ENCODE measurements at places on chromosomes 4 and X.

DNA sequence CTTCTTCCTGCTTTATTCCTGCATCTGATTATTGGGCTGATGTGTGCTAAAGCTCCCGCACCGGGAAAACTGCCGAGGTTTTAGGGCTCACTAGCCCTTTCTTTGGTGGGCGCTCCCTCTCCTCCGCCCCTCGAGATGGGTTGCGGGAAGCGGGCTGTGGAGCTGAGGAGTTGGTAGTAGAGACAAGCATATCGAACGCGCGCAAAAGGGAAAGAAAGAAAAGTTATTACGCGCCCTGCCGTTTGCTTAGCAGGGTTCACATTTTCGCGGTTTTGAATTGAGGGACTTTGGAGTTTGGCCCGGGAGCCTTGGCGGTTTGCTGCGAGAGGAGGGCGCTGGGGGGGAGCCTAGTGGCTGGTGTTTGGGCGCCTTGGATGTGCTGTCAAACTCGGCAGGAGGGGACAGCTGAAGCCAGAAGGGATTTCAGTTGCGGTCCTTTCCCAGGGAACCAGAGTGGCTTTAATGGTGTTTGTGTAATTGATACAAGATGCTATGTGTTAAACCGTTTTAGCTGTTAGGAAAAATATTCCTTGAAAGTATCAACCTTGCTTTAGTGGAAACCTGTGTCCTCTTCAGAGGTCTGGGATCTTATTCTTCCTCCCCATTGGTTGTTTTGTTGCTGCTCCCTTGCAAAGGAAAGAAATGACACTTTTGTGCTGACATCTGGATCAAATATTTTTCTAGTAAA, 1.1 kb downstream of the GAB1 start:
- DNase-seq = peak; percentile 64

GRCh38 chr4:73068491-73069337, 802 bp downstream of the COX18 start:
- DNase-seq = peak; percentile 78

DNA sequence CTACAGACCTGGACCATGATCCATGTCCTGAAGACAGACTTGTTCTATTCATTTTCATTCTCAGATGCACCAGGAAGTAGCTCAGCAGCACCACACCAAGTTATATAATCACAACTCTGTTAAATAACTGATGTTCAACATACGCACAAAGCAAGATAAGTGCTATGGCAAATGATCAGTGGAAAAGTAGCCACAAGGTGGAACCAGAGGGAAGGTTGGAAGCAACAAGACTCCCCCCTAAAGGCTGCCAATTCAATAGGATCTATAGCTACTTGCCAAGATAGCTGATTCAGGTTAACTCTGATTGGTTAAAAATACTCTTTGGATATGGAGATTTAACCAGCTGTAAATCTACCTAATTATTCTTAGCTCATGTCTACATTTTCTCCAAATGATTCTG, 23.7 kb upstream of the FAM47B start:
- peak; percentile 72 for DNase-seq

DNA sequence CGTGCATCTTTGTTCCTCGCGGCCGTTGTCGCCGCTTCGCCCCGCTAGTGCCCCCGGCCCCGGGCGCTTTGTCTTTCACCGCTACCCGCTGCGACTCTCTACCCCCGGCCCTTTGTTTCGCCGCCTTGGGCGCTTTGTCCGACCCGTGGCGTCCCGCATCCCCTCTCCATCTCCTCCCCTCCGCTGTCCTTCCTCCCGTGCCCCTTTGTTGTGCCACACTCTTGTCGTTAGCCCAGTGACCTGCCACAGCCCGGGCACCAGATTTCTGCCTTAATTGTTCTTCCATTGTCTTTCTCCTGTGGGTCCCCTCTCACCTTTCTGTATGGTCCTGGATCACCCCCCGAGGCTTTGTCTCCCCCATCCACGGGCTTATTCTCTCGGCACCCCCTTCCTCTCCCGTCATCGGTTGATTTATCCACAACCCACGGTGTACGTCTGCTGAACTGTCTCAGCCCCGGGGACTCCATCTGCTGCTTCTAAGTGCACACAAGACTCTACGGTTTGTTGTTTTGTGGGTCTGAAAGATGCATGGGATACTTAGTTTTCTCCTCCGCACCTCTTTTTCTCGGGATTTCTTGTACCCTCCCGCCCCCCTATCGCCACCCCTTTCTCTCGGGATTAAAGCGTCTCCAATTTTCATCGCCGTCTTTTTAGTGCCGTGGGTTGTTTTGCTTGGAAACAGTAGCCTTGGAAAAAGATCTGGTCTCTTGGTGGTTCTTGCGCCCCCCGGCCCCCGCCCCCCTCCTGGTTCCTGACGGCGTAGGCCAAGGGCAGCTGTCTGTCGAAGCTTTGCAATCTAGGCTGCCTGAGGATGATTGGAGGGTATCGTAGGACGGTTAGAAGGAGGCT, 783 bp downstream of the RBPJ start:
- DNase-seq = peak; percentile 25

- peak; percentile 10 for DNase-seq
Observed at GRCh38 chr4:11843927-11844326, 415.2 kb upstream of the HS3ST1 start.

- no peak for DNase-seq
Observed at GRCh38 chrX:15579778-15580747, 20.7 kb downstream of the ACE2 start.

- peak; percentile 34 for DNase-seq
Observed at GRCh38 chr4:173119818-173120217, 48.8 kb upstream of the GALNT7 start.

DNA sequence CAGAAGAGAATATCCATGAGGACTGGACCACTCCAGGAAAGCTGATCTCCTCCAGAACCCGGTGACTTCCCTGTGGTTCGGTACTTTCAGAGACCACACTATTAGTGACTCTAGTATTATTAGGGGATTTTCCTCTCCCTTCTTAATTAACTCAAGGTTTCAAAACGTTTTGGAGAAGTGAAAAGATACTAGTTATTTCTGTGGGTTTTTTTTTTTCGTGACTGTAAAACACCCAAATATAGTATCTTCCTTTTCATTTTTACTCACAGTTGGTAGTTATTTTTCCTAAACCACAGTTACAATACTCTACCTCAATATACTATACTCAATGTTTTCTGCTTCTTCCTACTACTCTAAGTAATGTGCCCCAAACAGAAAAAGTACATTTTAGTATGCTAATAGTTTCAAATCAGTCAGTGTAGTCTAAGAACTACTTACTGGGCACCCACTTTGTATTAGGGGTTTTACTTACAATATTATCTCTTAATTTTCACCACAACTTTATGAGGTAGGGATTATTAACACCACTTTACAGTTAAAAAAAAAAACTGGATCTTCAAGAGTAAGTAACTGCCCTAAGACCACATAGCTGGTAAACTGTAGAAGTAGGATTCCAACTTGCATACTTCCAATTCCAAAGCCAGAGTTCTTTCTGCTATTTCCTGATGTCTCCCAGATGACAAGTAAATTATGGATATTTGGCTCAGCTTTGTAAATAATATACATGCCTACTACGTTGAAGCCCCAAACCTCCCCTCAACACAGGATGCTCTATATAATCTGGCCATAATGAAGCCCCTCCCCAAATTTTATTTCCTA, 45.0 kb downstream of the SLC9A7 start:
- DNase-seq = no peak

DNA sequence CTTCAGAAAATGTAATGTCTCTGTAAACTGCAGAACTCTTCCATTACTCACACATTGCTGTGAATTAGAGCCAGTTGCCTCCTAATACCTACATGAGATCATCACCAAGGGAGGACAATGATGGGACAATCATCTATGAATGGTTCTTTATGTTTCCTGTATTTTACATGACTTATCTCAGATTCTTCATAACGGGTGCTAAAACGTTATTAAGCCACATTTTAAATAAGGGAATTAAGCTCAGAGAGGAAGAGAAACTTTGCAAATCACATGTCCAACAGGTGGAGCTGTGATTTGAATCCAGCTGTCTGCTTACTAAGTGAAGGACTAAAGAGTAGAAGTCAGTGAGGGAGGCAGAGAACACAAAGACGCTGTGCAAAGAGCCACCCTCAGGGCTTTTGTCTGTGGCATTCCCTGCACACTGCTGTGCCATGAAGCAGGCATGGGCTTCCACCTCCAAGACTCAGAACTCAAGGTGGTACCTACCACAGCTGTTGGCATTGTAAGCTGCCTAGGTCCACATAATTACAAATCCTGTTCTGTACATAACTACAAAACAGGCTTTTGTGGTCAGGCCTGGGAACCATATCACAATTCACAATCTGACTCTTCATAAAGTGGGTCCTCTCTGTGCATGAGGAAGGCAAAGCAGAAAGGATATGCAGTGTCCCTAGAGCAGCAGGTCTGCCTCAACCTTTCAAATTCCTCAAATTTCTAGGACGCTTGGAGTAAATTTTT, 12.8 kb downstream of the TBC1D9 start:
- peak; percentile 61 for DNase-seq

DNA sequence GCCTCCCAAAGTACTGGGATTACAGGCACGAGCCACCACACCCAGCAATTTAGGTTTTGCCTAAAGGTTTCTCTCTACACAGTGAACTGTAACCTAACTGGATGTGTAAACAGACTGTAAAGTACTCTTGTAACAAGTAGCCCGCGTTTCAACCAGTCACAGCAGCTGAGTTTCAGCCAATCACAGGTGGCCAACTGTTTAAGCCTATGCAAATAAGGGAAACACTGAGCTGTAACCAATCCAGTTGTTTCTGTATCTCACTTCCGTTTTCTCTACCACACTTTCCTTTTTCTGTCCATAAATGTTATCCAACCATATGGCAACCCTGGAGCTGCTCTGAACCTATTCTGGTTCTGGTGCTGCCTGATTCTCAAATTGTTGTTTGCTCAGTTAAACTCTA, 59.9 kb downstream of the DIPK2B start:
- DNase-seq = no peak

DNA sequence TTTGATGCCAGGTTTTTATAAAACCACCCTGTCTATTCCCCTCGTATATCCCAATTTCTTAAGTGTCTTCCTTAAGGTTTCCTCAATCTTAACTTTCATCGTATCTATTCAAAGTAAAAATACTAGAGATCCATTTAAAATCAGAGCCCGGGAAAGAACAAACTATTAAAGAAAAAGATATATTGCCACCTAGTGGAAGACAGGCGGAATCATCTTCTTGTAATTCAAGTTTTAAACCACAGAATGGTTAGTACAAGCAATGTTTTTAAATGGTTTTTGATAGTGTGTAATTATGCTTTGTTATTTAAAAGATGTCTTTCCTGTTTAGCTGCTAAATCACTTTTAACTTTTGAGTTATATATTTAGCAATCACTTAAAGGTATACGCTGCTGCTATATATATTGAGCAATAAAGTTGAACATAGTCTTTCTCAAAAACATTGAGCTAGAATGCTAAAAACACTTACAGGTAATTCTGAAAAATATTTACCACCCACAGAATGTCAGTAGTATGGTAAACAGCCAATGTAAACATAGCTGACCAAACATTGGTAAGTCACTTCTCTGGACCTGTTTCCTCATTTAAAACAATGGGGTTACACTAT, 18.2 kb downstream of the PRDM8 start:
- peak; percentile 53 for DNase-seq

DNA sequence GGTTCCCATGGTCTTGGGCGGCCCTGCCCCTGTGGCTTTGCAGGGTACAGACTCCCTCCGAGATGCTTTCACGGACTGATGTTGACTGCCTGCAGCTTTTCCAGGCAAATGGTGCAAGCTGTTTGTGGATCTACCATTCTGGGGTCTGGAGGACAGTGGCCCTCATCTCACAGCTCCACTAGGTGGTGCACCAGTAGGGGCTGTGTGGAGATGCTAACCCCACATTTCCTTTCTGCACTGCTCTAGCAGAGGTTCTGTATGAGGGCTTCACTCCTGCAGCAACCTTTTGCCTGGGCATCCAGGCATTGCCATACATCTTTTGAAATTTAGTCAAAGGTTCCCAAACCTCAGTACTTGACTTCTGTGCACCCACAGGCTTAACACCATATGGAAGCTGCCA, 176.1 kb downstream of the DCAF12L1 start:
- DNase-seq = no peak

- DNase-seq = no peak
Observed at GRCh38 chr4:94711635-94712034, 46.1 kb upstream of the BMPR1B start.

DNA sequence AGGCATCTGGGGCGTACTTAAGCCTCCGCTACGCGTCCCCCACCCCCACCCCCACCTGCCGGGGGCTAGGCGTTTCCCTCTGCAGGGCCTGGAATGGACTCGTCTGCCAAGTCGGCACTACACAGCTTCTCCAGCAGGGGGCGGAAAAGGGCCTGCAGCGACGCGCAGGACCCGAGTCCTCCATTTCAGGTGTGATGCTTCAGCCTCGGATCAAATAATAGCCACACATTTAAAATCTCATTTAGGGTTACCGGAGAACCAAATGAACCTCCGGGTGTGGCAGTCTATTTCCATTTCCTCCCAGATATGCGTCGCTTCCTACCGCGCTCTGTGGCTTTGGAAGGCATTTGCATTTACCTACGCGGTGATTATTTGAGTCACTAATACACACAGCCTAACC, 2.9 kb downstream of the PAK3 start:
- peak; percentile 24 for DNase-seq

DNA sequence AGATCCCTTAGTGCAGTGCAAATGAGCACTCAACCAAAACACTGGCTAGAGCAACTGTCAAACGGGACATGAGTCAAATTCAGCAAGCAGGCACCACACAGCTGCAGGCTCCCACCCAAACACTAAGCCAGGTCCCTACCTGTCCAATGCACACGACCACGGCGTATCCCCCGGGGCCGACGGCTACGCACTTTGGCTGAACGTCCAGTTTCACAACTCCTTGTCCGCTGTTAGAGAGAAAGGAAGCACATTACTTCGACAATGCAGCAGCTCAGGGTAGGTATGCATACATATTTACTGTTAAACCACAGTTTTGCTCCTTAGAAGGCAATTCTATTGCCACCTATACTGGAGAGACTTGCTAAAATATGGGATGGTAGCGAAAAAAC, 35.4 kb downstream of the WDR1 start:
- no peak for DNase-seq

DNA sequence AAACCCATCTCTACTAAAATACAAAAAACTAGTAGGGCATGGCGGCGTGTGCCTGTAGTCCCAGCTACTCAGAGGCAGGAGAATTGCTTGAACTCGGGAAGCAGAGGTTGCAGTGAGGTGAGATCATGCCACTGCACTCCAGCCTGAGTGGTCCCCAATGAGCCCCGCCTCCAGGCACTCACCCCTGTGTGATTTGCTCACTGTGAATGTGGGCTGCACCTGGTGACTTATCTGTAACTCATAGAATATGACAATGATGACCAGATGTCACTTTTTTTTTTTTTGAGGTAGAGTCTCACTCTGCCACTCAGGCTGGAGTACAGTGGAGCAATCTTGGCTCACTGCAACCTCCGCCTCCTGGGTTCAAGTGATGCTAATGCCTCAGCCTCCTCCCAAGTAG, 49.0 kb upstream of the HOPX start:
- no peak for DNase-seq

- DNase-seq = no peak
Observed at GRCh38 chrX:45472968-45473367, 272.3 kb upstream of the DIPK2B start.

- DNase-seq = no peak
Observed at GRCh38 chr4:7009564-7009963, 33.6 kb upstream of the TADA2B start.

Data from HT-29 (cell line).